ENCODE measurements at places on chromosomes 5 and 9.
A peak's percentile ranks its signal among the peaks of the same experiment; 100 is the strongest.

DNA sequence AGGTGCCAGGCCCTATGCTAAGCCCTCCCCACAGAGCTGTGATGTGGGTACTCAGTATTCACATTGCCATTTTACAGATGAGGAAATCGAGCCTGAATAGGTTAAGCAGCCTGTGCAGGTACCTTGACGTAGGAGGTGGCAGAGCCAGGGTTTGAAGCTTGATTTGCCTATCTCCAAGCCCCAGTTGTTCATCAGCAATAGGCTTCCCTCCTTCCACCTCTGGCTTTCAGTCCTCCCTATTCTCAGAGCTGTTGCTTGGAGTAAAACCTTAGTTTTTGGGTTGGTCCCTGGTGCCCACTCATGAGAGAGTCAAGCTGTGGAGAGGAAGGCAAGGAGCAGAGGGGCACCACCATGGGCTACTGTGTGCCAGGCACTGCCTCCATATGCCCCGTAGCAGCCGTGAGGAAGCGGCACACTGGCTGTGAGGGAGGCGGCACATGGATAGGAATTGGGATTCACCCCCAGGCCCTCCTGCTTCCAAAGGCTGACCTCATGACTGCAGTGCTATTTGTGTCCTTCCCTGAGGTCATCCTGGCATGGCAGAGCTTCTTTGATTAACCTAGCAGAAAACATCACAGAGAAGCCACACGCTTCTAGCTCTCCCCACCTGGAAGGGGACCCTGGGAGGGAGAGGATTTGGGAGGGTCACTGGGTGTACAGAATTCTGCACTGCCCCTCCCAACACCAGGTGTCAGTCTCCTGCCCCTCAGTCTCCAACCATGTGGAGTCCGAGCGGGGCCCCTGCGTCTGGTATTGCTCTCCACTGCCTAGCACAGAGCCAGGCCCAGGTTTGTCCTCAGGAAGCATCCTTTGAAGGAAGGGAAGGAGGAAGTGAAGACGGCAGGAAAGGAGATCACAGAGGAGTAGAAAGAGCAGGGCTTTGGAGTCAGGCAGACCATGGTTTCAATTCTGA, 109.8 kb downstream of the RGS3 start:
- no peak for DNase-seq

DNA sequence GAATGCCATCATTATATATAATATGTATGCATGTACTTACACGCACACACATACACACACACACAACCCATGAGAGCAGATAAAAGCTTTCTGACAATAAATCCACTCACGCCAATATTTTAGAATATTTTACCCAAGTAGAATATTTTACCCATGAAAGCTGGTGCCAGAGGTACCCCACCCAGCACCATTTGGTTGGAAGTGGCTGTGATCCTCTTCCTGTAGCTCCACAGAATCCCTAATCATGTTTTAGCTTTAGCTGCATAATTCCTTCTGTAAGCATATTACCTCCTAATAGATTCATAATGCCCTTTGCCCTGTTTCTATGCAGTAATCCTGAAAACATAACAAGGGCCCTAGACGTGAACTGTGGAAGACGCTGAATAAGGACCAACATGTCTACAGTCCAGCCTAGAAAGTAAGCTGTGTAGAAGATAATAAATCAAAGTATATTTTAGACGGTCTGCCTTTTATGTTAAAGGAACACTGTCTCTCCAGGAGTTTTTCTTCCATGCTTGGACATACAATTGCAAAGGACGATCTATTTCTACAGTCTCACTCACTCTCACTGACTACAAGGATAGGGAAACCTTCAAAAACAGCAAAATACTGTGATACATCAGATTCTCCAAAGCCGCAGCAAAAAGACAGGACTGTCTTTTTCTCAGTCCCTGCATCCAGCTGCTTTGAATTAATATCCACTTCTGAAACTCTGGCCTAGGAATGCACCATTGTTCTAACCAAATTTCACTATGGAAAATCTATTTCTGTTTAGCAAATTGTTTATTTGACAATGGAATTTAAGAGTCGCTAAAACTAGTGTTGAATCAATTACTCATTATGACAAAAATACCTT, 98.2 kb downstream of the USP20 start:
- no peak for DNase-seq

GRCh38 chr5:56422076-56422762, 189.1 kb upstream of the ANKRD55 start:
- no peak for DNase-seq

GRCh38 chr5:65172486-65173129, 309.1 kb downstream of the ADAMTS6 start:
- peak; percentile 21 for DNase-seq
